ENCODE measurements at places on chromosomes 3 and 15.
A peak's percentile ranks its signal among the peaks of the same experiment; 100 is the strongest.

GRCh38 chr3:69900331-69900730, 99.2 kb upstream of the SAMMSON start:
- no peak for DNase-seq

GRCh38 chr3:180135101-180135500, 98.4 kb upstream of the PEX5L start:
- DNase-seq: no peak

DNA sequence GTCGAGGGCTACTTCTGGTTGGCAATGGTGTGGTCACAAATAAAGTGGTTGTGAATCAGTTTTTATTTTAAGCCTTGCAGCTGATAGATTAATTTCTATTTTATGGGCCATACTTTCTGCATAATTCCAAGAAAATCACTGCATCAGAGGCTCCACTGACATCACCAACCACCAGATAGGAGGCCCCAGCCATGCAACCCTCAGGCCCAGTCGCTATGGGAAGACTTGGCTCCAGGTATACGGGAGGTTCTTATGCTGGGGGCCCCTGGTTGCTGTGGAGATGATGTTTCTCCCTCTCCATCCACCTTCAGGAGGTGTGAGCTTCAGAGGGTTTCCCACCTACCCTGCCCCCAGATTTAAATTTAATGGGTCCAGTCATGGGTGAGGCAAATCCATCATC, 57.4 kb downstream of the ISG20 start:
- DNase-seq: no peak

- peak; percentile 98 for DNase-seq
These were observed 481.2 kb downstream of the FOXP1 start for GRCh38 chr3:71102111-71102983.

DNA sequence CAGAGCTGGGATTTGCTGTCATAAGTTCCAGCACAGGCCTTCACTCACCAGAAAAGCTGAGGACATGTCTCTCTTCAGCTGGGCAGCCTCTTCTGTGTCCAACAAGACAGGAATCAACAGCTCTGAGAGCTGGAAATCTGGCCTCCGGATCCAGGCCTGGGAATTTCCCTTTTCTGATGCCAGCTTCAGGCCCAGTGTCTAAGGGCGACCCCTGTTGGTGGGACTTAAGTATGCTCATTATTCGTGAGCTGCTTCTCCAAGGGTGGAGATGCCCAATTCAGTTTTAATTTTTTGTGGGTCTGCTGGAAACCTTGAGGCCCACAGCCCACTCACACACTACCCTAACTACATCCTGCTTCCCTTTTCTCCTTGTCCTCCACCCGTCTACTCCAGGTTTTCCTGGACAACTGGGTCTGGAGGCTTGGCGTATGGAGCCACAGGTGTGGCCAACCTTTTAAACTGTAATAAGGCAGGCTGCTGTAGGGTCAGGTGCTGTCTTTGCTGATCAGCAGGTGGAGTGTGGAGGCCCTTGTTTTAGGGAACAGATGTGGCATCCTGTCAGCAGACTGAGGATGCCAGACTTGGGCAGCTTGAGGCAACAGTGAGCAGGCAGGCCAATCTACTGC, 2.6 kb upstream of the CEMIP start:
- peak; percentile 72 for DNase-seq

DNA sequence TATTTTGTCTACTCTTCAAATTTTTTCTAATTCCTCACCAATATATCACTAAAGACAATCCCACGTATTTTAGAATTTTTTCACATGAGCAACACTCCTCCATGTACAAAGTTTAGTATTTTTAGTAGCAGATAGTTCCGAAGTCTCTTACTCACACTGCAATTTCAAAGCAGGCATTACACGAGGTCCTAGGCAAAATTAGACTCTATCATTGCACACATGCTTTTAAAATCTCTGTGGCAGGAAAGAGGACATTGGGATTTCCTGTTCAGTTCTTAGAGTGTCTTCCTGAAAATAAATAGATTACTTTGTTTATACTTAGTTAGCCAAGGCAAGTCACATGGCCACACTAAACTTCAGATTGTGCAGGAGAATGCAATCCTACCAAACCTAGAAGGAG, 847.7 kb downstream of the ROBO2 start:
- DNase-seq: no peak

DNA sequence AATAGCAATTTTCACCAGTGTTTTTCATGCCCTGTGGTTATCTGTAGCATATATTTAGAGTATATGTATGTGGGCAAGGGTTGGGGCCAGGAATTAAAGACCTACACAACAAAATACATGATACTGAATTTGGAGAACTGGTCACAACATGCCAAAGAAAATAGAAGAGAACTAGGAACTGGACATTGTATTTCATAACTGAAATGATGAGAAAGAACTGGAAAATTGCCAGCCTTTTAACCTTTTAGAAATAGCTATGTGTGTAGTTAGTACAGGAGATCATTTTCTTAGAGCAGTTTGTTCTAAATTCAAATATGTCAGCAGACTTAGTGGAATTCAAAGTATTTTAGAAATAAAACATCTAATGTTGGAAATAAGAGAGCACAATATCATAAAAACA, 227.1 kb upstream of the CGNL1 start:
- peak; percentile 50 for DNase-seq

- DNase-seq: no peak
These were observed 38.6 kb upstream of the RBMS3 start for GRCh38 chr3:29242296-29242695.

DNA sequence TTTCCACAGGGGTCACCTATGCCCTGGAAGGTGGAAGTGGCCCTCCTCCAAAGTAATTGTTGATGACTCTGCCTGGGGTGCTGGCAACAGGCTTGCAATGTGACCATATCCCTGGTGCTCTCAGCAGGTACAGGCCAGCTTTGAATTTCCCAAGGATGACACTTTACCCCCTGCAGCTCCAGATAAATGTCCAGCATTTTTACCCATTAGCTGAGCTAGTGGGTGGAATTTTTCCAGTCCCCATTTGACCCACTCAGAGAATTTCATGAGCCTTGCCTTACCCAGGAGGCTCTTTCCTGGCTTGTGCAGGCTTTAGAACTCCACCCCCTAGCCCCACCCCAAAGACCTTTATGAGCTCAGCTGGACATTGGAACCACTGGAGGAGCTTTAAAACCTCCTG, 77.6 kb downstream of the ST8SIA2 start:
- no peak for DNase-seq

GRCh38 chr15:79919090-79919748, 22.4 kb upstream of the MTHFS start:
- DNase-seq: no peak

GRCh38 chr3:144593881-144594280, 622.3 kb downstream of the DIPK2A start:
- no peak for DNase-seq

- DNase-seq: no peak
These were observed 37.1 kb downstream of the ZIC4 start for GRCh38 chr3:147369231-147369630.

DNA sequence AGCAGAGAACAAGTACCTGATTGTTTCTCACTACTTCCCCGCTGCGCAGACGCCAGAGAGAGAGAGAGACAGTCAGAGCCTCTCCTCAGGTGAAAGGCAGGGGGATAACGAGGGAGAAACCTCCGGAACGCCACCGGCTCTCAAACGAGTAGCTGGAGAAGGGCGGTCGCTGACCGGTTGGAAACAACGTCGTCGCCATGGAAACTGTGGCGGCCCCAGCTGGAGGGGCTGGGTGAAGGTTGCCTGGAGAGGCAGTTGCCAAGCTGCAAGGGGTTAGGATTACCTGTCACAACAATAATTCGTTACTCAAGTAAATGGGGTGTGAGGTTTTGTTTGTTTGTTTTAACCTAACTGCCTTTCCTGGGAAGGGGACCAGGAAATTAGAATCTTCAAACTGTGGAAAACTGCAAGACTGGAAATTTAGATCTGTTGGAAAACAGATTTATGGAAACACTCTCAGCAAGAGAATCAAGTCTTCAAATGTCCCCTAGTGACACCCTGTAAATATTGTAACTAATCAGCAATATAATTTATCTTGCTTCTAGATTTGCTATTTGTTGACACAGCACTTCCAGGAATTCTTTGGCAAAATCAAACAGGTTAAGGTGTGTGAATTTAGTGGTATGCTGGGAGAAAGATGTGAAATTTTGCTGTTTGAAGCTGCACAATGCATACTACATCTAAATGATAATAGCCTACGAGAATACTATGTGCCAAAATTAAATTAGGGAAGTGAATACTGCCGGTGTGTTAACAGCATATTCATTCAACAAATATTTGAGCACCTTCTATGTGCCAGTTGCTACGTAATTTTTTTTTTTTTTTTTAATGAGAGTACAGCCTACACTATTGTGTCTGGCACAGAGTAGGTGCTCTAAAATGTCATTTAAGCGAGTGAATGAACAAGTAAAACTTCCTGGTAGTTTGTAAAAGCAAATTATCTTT, at the start of gene DNAH12:
DNAH12 (minus strand) TSS at position 164 of the 945 bp plus-strand sequence. CDS start 1,474 bp downstream, outside the sequence.
- no peak for DNase-seq

DNA sequence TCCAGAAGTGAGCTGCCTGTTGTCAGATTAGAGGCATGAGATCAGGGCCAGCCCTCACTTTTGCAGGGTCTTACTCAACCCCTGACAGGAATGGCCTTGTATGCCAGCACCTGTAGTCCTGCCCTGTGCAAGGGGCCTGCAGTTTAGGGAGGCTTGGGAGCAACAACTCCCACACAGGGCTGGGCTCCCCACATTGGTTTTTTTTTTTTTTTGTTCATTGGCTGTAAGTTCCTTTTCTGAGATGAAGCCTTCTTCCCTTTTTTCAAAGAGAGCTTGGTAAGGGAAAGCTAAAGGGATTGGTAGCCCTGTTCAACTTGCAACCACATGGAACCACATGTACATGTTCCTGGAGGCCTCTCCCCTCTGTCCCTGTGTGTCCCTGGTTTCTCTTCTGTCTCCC, 46.4 kb downstream of the TNFAIP8L3 start:
- DNase-seq: no peak

DNA sequence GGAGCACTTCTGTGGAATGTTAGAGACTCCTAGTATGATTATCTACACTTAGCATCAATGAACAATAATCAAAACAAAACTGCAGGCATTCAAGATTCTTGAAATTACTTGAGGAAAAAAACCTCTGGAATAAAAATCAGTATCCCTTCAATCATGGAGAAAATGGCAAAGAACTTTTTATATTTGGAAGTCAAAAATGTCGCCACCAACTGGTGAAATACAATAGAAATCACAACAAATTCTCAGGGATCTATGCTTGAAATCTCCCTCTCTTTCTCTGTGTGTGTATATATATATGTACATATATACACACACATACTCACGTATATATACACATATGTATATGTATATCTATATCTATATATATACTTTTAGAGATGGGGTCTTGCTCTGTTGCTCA, 378.9 kb upstream of the ALCAM start:
- no peak for DNase-seq

GRCh38 chr15:62783303-62783957, 259.1 kb upstream of the TPM1 start:
- DNase-seq: peak; percentile 89

GRCh38 chr3:98856724-98857123, 44.8 kb downstream of the DCBLD2 start:
- no peak for DNase-seq

DNA sequence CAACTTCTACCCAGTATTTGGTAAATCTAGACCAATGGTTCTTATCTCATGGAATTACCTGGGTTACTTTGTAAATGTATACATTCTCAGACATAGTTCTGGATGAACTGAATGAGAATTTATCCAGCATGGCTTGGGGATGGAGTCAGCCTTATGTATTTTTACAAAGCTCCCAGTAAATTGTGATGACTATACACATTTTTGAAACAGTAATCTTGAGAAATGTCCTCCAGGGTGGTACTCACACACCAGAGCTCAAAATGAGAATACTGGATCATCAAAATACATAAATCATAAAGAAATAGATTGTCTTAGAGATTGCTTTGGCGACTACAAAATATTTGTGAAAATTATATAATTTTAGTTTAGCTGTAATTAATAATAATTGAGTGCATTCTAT, 722.1 kb upstream of the DPPA4 start:
- DNase-seq: no peak

DNA sequence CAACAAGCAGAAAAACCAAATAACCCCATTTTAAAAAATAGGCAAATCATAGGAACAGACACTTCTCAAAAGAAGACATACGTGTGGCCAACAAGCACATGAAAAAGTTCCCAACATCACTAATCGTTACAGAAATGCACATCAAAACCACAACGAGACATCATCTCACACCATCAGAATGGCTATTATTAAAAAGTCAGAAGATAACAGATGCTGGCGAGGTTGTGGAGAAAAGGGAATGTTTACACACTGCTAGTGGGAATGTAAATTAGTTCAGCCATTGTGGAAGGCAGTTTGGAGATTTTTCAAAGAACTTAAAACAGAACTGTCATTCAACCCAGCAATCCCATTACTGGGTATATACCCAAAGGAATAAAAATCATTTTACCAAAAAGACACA, 60.7 kb downstream of the ABI3BP start:
- DNase-seq: no peak

DNA sequence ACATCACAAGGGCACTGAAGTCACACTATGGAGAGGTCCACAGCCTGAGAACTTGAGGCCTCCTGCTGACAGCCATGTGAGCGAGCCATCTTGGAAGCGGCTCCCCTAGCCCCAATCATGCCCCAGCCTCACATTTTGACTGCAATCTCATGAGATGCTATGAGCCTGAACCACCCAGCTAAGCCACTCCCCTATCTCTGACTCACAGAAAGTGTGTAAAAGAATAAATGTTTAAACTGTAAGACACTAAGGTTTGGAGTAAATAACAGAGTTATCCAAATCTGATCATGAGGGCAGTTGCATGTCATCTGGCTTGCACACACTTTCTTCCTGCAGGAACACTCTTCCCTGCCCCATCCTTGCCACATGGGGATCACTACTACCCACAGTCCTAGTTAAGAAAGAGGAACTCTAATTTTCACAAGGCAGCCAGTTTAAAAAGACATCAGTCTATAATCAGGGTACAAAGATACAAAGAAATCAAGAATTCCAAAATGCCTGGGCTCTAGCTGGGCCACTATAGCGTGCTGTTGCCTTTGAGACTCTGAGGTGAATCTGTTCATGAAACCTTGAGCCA, 494.2 kb downstream of the FOXP1 start:
- no peak for DNase-seq

DNA sequence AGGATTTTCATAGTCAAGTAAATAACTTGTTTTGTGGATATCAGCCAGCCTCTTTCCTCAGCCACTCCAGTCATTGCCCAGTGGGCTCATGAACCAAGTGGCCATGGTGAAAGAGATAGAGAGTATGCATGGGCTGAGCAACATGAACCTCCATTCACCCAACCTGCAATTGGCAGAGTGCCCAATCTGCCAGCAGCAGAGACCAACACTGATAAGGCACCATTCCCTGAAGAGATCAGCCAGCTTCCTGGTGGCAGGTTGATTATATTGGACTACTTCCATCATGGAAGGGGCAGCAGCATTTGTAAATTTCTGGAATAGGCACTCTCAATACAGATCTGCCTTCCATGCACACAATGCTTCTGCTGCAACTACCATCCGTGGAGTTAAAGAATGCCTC, 10.3 kb upstream of the MCF2L2 start:
- DNase-seq: no peak

DNA sequence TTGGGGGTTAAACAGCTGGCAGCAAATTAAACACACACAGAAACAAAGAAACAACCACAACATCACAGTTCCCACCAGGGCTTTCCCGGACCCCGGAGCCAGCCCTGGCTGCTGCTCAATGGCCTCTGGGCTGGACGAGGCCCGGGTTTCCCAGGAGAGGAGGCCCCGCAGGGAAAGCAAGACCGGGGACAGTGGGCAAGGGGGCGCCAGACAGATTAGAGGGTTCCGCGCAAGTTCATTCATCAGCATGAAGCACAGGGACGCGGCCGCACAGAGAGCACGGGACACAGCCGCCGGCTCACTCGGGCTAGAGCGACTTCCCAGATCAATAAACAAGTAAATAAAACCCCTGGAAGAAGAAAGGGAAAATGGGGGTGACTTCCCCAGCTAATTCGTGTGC, 66.4 kb upstream of the RPL32 start:
- no peak for DNase-seq
